ENCODE measurements at places on chromosomes 6 and 20.

- no peak for DNase-seq
These were observed 8.0 kb upstream of the IDH3B start for GRCh38 chr20:2671977-2672376.

- DNase-seq: no peak
These were observed 6.4 kb upstream of the CST2 start for GRCh38 chr20:23832775-23833513.

DNA sequence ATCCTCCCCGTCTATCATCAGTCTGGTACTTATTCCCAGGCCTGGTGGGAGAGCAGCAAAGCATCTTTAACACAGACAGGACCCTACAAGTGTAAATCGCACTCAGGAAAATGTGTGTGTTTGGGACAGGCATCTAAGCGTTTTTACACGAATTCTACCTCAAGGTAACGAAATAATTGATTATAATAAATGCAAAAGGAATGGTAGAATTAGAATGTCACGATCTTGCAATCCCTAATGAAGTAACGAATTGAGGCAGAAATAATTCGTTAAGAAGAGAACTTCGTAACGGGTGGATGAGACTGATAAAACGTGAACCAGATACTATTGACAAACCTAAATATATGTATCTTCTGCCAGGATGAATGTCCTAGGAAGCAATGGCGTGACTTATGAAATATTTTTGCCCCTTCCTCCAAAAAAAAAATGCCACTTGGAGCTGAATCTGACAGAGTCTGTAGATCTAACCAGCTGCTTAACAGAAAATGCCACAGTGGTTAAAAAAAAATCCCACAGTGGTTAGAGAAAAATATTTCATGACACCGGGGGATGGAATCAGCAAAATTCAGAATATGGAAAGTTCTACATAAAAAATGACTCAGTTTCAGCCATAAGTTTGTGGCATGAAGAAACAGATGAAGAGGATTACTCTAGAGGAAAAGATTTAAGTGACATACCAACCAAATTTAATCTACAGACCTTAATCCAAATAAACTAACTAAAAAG lies 68.7 kb downstream of the F13A1 start:
- DNase-seq: no peak

DNA sequence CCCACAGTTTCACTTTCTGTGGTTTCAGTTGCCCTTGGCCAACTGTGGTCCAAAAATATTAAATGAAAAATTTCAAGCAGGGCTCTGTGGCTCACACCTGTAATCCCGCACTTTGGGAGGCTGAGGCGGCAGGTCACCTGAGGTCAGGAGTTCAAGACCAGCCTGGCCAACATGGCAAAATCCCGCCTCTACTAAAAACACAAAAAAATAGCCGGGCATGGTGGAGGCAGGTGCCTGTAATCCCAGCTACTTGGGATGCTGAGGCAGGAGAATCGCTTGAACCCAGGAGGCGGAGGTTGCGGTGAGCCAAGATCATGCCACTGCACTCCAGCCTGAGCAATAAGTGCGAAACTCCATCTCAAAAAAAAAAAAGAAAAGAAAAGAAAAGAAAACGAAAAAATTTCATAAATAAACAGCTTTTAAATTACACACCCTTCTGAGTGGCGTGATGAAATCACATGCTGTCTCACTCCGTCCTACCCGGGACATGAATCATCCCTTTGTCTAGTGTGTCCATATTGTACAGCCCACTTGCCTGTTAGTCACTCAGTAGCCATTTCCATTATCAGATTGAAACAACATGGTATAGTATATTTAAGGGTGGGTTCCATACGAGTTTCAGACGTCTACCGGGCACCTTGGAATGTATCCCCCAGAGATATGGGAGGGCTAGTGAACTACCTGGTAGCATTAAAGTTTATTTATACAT lies 11.7 kb downstream of the PTPRK start:
- no peak for DNase-seq

All from activated CD4-positive, alpha-beta T cell treated with anti-CD3 and anti-CD28 coated beads for 36 hours (primary cell).